Pancreas (tissue), 10 donors: ENCODE measurements at places on chromosomes 1 and 21. TPM values are rescaled to one million over a fixed set of nuclear protein-coding genes. Genes with fewer than 3 reads are reported as not detected.

Gene NUDT17
- total RNA-seq: 1.3 TPM

Gene IL19
- not detected for total RNA-seq

Gene RNU1-4
- total RNA-seq: 957 TPM

Gene TOR1AIP2
- total RNA-seq: 69.4 TPM

Gene MCOLN2
- total RNA-seq: 0.98 TPM

Gene BGLAP
- total RNA-seq: 1.7 TPM

Gene C1orf141
- not detected for total RNA-seq

Gene S100A10
- 146 TPM for total RNA-seq

Gene IRF6
- 36.8 TPM for total RNA-seq

Gene PLCH2
- total RNA-seq: 2.1 TPM

Gene LCE1F
- not detected for total RNA-seq

Gene EXTL1
- 0.14 TPM for total RNA-seq

Gene LDLRAD1
- total RNA-seq: not detected

Gene RCC2
- 31.2 TPM for total RNA-seq

Gene CCDC190
- total RNA-seq: not detected

Gene AUNIP
- total RNA-seq: 0.29 TPM

Gene TMIGD3
- total RNA-seq: 3.7 TPM

Gene MPZ
- 1.7 TPM for total RNA-seq

Gene IFNGR2
- total RNA-seq: 36.3 TPM

Gene LINGO4
- 0.15 TPM for total RNA-seq

Gene TMPRSS2
- 88.8 TPM for total RNA-seq

Gene C1orf146
- total RNA-seq: not detected

Gene RGL1
- total RNA-seq: 6.4 TPM

Gene OR10Z1
- not detected for total RNA-seq

Gene SPATA21
- total RNA-seq: not detected

Gene GLUL
- total RNA-seq: 261 TPM

Gene DNASE2B
- not detected for total RNA-seq

Gene TRIM17
- 2.4 TPM for total RNA-seq

Gene RBM11
- total RNA-seq: 0.37 TPM

Gene CTTNBP2NL
- total RNA-seq: 5.5 TPM

Gene PKLR
- not detected for total RNA-seq

Gene EDN2
- 1.5 TPM for total RNA-seq

Gene IFNAR1
- total RNA-seq: 48.5 TPM

Gene CELA3B
- 13,224 TPM for total RNA-seq

Gene CHAF1B
- 2.7 TPM for total RNA-seq

Gene NTRK1
- total RNA-seq: 0.23 TPM

Gene TSPEAR
- 0.31 TPM for total RNA-seq

Gene NDUFS2
- total RNA-seq: 44.4 TPM

Gene FBXO2
- 27.5 TPM for total RNA-seq

Gene PDC
- total RNA-seq: not detected

Gene KIAA0040
- 15.5 TPM for total RNA-seq

Gene SAMD13
- total RNA-seq: 2.6 TPM

Gene PLA2G2F
- total RNA-seq: not detected

Gene RORC
- 13.7 TPM for total RNA-seq

Gene MAP7D1
- 28.9 TPM for total RNA-seq

Gene TRIM46
- 0.43 TPM for total RNA-seq

Gene LCK
- total RNA-seq: 0.24 TPM

Gene HEYL
- total RNA-seq: 22.9 TPM

Gene ZMYM4
- total RNA-seq: 29.3 TPM

Gene GJA9
- not detected for total RNA-seq

Gene DCST1
- not detected for total RNA-seq

Gene TMEM240
- 0.49 TPM for total RNA-seq

Gene LSM10
- 14.7 TPM for total RNA-seq

Gene AP4B1
- 16.4 TPM for total RNA-seq

Gene RXRG
- total RNA-seq: 0.35 TPM

Gene OR10T2
- not detected for total RNA-seq

Gene UTP11
- total RNA-seq: 7.8 TPM

Gene CRNN
- total RNA-seq: not detected

Gene UBE2U
- total RNA-seq: not detected

Gene TMCO2
- total RNA-seq: not detected
